Fibroblast of skin of scalp (primary cell): ENCODE measurements at places on chromosomes 1 and 21.
A peak's percentile ranks its signal among the peaks of the same experiment; 100 is the strongest.

DNA sequence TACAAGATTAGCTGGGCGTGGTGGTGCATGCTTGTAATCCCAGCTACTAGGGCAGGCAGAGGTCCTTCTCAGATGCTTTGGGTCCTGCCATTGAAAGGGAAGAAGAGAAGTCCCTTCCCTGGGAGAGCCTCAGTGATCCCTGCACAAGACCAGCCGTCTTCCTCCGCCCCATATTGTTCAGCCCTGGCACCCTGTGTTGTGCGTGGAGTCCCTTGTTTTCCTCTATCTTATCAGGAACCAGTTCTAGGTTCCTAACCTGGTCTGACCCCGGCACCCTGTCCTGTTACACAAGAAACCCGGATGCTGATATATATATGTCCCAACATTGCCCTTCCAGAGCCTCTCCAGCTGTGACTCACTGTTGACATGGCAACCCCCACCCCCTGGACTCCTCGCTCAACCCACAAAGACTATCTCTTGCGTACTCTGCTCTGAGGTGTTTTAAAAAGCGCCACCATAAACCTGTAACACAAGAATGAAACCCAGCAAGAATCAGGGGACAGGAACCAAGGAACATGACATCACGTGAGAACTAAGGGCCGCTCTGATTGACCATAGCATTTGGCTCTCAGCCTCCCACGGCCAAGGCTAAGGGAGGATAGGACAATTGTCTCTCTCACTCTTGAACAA is 4.8 kb downstream of the MX2 start:
- peak; percentile 67 for DNase-seq

DNA sequence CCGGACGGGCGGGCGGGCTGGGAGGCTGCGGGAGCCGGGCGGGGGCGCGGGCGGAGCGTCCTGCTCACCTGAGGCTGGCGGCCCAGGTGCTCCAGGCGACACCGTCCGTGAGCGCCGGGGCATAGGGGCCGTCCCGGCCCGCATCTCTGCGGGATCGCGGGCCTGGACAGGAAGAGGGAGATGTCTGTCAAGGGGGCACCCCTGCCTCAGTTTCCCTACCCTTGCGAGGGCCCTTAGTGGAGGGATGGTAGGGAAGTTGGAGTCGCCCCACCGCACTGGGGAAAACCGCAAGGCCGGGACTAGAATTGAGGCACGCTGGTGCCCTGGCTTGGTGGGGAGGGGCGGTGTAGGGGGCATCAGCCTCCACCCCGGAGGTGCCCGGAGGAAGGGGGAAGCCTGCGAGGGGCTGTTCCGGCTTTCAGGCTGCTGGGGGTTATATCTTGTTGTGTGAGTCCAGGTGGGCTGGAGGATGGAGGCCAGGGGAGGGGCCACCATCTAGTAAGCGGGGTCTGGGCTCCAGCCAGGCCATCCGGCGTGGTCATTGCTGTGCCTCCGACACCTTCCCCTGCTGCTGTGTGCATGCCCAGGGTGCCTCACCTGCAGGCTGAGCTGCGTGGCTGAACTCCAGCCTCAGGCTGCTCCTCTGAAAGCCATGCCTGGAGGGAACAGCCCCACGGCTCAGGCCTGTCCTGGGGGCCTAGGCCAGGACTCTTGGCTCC is 580 bp downstream of the VWA1 start:
- DNase-seq: no peak

DNA sequence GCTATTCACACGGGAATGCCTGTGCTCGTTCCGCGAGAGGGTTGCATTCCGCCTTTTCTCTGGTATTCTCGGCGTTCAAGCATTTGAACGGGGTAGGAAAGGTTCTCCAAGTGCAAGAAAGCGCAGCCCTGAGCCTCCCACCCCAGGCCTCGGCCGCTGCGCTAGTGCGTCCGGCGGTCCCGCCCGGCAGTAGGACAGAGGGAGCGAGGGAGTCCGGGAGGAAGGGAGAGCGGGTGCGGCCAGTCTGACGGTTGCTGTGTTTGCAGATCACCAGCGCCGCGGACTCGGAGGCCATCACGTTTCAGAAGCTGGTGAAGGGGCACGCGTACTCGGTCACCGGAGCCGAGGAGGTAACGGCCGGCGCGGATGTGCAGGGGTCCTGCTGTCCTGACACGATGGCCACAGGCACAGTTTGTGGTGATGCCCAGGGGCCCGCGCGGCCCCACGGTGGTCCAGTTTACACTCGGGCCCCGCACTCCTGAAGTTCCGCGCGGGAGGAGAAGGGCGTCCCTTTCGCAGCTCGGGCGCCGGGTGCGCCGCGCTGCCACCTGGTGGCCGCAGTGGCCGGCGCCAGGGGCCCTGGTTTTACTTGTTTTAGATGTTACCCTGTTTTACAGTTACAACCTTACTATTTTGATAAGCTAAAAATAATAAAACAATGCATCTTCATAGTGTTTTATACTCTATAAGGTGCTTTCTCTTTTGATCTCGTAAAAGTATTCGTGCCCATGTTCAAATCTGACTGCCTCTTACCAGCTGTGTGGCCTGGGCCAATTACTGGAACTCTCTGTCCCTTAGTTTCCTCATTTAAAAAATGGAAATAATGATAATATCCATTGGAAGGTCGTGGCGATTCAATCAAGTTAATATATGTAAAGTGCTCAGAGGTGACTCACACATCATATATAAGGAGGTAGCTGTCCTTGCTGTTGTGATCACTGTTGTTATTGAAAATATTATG is 36.7 kb downstream of the CAPN2 start:
- DNase-seq: peak; percentile 65

- DNase-seq: no peak
These were observed 5.2 kb upstream of the MR1 start for GRCh38 chr1:181028615-181029014.

GRCh38 chr1:158457246-158457645 is 4.4 kb upstream of the OR10K1 start:
- DNase-seq: no peak

DNA sequence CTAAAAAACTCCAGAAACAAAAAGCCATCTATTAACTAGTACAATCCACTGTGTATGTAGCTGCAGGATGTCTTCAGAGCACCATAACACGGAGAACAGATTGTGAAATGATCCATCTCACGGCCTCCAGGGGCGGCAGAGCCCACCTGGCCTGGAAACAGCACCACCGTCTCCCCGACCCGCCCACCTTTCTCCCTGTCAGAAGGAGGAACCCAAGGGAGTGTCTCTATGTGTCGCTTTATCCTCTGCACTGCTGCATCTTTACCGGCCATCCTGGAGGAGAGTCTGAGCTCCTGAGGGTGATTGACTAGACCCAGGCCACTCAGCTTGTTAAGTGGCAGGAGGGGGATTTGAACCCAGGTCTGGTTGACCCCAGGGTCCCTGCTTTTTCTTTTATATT is 405.0 kb downstream of the MATN1 start:
- no peak for DNase-seq

DNA sequence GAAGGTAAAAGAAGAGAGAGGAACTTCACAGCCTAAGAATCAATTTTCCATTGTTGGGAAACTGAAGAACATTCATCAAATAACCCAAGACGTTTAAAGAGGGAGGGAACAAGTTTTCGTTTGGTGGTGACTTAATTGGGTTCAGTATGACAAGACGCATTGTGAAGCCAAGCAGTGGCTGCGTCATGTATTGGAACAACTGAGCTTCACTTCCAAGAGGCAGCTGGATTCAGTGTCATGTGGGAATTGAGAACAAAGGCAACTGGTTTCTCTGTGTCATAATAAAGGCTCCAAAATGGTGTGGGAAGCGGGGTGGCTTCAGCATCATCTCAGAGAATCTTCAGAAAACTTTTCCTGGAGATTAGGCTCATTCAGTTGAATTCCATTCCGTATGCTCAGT is 29.8 kb upstream of the RC3H1 start:
- DNase-seq: no peak

DNA sequence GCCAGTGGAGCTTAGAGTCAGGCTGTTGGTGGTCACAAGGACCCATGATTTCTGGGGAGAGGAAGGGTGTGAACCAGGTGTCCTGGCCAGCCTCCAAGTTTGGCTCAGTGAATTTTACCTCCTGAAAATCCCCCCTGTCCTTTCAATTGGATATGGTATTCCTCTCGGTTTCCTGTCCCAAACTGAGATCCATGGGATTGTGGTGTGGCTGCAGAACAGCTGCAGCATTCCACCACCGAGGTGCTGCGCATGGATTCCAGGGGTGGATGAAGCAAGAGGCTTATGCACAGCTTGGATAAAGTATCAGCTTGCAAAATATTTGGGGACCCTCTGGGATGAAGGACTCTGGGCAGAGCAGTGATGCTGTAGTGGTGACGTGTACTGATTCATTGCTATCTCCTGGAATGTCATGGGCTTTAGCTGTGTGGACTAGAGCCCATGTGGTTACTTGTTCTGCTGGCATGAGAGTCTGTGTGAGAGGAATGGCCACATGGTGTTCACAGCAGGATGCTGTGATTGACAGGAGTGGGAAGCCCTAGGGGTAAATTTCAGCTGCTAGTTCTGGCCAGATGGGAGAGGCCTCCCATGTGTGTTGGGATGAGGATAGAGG is 148.7 kb upstream of the SPAG17 start:
- DNase-seq: peak; percentile 99

DNA sequence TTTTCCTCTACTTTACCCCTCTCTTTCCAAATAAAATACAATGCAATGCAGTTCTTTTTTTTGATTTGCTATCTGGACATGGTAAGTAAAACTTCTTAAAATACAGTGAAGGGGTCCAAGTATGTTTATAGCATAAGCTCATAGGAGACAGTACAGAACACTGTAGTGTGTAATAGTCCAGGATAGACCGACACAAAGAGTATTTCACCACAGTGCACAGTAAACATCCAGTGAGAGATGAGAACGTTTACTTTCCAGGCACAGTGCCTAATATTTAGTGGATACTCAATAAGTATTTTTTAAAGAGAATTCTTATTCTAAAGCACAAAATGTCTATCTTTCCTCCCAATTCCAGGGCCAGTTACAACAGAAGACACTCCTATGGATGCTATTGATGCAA is 14.9 kb downstream of the MIA3 start:
- no peak for DNase-seq

GRCh38 chr1:224867715-224868114 is 61.8 kb upstream of the DNAH14 start:
- DNase-seq: no peak

DNA sequence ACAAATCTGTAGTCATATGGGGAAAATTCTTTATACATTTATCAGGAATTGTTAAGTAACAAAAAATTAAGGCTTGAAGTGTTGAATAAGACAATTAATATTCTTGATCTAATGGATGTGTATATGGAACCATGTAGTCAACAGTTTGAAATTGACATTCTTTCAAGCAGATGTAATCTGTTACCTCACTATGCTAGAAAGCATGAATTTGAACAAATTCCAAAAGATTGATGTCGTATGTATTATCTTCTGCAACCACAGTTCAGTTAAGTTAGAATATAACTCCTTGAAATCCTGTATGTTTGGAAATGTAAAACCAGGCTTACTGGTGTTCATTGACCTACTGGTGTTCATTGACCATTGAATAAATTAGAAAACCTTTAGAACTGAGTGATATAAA is 16.1 kb downstream of the CCDC18 start:
- peak; percentile 54 for DNase-seq

GRCh38 chr1:226751703-226752102 is 12.6 kb upstream of the ITPKB start:
- DNase-seq: no peak

DNA sequence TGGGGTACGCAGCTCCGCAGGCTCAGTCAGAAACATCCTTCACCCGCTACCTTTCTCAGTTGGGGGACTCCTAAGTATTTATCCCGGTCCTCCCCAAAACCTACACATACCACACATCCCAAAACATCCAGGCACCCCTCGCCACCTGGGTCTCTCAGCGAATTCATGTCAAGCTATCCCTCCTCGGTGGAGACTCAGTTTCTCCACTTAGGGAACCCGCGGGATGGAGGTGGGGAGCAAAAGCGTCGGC is 1.3 kb upstream of the ZBTB7B start:
- no peak for DNase-seq

DNA sequence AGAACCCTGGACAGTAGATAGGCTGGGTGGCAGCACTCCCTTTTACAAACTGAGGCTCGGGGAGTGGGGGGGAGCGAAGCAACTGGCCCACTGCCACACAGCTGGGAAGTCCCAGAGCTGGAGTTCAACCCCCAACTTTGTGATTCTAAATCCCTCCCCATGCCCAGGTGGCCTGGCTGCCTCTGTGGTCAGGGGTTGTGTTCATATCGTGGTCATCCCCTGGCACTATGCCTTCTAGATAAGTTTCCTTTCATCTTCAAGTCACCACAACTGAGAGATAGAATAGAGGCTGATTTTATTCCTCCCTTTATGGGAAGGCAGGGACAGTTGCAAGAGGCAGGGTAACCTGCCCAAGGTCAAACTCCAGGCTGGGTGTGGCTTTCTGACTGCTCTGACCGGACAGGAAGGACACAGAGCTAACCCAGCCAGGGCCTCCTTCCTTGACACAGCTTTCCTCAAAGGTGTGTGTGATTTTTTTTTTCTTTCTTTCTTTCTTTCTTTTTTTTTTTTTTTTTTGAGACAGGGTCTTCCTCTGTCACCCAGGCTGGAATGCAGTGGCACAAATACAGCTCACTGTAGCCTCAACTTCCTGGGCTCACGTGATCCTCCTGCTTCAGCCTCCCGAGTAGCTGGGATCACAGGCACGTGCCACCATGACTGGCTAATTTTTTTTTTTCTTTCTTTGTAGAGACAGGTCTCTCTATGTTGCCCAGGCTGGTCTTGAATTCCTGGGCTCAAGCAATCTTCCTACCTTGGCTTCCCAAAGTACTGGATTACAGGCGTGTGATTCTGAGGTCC is 18.4 kb upstream of the TNFRSF1B start:
- no peak for DNase-seq

GRCh38 chr1:3015744-3016143 is 5.5 kb upstream of the ACTRT2 start:
- DNase-seq: no peak

DNA sequence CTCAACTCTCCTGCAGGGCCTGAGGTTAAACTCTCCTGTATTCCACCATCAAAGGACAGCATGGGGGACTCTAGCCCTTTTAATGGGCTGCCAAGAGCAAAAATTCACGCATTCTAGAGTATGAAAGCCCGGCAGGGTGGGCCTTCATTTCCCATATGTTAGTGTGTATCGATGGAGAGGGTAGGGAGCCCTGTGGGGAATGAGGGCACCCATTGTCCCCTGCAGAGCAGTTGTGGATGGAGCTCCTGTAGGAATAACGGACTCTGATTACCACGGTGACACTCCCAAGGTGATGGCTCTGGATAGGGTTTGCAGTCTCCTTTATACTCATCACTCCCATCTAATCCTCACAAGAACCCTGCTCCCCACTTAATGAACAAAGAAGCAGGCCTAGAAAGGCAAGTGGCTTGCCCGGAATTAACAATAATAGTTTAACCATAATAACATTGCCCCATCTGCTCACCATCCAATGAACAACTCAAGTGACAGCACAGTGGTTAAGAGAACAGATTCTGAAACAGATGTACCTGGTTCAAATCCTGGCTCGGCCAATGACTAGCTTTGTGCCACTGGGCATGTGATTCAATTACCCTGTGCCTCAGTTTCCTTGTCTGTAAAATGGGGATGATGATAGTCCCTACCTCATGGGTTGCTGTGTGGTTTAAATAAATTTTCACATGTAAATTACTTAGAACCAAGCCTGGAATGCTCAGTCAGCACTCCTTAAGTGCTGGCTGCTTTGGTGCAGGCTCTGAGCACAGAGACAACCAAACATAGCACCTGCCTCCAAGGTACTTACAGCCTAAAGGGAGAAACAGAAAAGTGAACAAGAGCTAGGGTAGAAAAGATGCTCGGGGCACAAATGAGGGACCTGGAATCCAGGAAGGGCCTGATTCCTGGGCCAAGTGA is 29.0 kb downstream of the HIVEP3 start:
- no peak for DNase-seq
